ENCODE measurements at places on chromosomes 2 and 18. TPM values are rescaled to one million over a fixed set of nuclear protein-coding genes. Genes with fewer than 3 reads are reported as not detected.

- DNase-seq: no peak
Measured at GRCh38 chr18:52829876-52830405, 489.9 kb downstream of the DCC start.

GRCh38 chr2:151405376-151405775 lies 4.3 kb upstream of the RIF1 start:
- no peak for DNase-seq

DNA sequence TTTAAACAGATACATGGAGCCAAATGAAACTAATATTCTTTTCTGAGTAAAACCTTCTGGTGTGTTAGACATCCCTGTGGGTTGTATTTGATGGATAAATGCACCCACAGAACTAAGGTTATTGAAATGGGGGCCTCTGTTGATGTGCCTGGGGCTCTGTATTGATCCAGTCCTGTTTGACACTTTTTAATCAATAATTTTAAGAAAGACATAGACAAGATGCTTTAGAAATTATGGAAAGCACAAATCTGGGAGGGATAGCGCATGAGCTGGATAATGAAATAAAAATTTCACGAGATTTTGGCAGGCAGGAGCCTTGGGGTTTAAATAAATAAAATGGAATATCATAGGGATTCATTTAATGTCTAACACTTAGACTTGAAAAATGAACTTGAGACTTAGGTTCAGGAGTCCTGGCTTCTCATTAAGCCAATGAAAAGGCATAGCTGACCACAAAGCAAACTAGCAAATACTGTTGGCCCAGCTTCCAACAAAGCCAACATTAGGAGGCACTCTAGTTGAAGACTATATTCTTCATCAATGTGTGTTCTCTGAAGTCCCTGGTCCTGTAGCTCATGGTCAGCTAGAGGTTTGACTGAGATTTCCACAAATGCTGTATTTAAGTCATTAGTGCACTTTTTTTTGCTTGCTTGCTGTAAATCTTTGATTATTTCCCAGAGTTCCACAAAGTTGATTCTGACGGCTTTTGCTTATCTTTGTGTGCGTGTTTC lies 64.2 kb upstream of the SH3RF3 start:
- no peak for DNase-seq

DNA sequence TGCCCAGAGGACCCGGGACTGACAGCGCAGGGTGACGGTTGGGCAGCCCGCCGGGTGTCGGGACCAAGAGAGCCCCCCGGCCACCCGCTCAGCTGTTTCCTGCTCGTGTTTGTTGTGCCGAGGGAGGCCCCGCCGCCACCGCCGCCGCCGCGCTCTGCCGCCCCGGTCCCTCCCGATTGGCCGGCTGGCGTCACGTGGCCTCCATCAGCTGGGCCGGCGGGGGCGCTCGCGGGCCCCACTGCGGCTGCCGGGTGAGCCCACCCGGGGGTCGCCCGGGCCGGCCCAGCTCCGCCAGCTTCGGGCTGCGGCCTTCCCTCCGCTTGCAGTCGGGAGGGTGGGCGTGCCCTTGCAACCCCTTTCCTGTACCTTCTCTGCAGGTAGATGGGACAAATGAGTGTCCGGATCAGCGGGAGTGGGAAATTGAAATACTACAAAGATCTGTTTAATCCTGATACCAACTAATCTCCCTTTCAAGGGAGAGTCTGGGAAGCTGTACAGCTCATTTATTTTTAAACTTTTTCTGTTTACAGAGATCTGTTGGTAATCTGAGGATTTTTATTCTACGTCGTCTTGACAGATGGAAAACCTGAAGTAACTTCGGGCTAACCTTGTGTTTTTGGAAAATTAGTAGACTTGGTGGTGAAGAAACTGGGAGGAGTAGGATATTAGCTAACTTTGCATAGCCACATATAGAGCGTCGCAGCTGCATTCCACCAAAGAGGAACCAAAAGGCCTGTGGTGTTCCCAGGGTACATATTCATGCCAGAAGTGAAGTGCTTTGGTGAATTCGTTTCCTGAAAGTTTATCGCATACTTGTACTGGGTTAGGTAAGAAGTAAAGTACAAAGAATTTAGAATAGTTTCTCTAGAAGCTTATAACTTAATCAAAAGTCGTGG lies 1.2 kb downstream of the YPEL5 start:
- peak; percentile 99 for DNase-seq

DNA sequence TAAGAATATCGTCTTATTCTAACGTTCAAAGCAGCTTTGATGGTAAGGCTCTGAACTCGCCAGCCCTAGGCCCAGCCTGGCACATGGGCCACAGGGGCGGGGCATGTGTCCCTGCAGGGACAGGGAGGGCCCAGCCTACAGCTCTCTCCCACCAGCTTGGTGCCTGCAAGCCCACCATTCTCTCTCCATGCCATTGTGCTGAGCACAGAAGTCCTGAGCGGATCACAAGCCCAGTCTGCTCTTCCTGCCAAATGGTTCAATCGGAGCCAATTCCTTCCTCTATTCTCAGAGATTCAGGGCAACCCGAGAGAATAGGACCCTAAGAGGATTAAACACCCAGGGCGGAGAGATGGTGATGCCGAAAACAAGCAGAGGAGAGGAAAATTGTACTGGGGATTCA lies 50.3 kb upstream of the APCDD1 start:
- no peak for DNase-seq

DNA sequence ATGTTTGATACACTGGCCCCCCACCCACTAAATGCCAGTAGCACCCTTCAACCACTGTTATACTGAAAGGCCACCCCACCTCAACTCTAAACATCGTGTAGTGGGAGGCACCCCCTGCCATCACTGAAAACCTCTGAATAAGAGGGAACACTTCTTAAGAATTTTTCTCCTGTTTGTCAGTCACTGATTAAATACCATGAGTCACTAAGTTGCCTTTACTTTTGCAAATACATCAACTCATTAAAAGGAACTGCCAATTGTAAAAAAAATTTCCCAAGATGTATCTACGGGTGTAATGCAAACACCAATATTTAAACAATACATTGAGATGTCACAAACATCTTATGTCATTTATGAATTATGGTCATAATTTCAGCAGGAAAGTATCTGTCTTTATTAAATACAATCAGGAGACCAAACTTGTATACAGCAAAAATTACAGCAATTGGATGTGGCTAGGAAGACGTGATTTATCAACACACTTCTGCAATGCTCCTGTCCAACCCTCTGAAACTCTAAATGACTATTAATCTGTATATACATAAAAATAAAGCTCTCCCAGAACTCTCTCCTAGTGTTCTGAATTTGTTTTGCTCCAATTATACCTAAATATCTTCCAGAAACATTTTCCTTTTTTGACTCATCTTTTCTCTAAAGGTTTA lies 144.1 kb upstream of the STK17B start:
- peak; percentile 45 for DNase-seq

GRCh38 chr2:230974096-230974913 lies 21.6 kb upstream of the SPATA3 start:
- DNase-seq: peak; percentile 91

DNA sequence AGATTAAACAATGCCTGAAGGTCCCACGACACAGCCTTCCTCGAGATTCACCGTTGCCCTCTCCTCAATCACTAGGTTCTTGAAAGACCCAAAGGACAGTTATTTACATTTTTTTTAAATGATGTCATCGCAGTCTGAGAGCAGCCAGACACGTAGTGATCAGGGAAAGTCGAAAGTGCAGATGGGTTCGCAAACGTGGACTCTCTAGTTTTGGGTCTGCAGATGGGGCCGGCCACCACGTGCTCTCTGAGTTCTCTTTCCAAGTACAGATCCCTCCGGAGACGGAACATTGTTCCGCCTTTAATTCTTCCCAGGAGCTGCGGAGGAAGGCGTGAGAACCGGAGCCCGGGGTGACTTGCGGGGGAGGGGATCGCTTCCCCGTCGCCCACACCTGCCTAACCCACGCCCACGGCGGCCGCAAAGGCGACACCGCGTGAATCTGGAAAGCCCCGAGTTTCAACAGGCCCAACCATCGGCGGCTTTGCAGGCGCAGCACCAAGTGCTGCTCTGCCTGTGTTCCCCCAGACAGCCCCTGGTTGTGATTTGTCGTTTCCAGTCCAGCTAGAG lies 54.3 kb downstream of the PKDCC start:
- peak; percentile 97 for DNase-seq

GRCh38 chr18:524466-524865 lies 24.0 kb upstream of the COLEC12 start:
- DNase-seq: peak; percentile 37

DNA sequence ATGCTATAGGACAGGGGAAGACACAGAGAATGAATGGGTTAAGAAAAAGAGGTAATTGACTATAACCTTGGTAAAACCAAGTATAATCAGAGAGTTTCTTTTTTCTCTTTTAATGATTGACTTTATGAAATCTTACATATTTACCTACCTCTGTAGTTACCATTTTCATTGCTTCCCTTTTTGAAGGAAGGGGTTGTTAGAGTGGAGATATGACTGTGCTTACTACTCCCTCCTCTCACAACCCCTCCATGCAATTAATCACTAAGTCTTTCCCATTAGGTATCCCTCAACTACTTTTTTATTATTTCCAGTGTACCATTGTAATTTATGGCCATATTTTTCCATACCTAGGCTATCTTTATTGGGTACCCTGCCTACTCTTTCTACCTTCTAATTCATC lies 71.4 kb downstream of the WDR7 start:
- no peak for DNase-seq

CMPK2 gene
- 2.2 TPM for total RNA-seq

ARHGEF33 gene
- total RNA-seq: 0.29 TPM

CD302 gene
- 14.5 TPM for total RNA-seq

HMSD gene
- under 0.01 TPM for total RNA-seq

All from osteoblast (primary cell).